ENCODE measurements at places on chromosomes 4 and X. TPM values are rescaled to one million over a fixed set of nuclear protein-coding genes. Genes with fewer than 3 reads are reported as not detected.
A peak's percentile ranks its signal among the peaks of the same experiment; 100 is the strongest.

DNA sequence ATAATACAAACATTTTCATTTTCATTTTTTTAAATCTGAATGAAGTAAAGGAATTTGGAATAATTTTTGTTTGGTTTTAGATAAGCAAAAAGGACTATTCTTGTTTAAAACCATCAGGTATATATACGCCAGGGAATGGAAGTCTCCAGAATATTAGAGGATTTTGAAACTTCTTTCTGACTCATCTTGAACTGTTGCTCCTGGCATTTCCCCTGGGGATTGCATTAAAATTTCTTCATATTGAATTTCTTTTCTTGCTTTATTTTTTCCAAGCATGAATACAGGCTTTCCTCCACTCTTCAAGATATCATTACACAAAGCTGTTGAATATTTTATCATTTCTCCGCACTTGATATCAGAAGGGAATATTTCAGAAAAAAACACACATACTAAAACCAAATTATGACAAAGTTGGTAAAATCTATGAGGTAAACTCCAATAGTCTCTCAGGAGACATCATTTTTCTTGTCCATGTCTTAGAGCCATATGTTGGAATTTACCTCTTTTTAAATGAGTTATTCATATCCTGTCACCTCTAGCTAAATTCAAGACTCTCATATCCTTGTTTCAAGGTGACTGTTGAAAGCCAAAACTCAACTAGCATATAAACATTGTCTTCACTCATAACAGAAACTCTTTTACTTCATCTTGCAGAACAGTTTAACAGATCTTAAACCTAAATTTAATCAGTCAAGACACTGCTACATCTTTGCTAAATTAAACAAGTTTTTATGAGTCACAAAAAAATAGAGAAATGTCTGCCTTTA is 20.7 kb upstream of the CSN1S1 start:
- DNase-seq, result no peak

GRCh38 chr4:76948443-76949275 is 893 bp upstream of the SEPTIN11 start:
- DNase-seq, result peak; percentile 60

- peak; percentile 68 for DNase-seq
These were observed 8.7 kb downstream of the RHOH start for GRCh38 chr4:40205259-40206198.

NUDT6 gene
- 4.8 TPM for total RNA-seq

CXCL5 gene
- not detected for total RNA-seq

FGG gene
- total RNA-seq, result not detected

CCNI gene
- 211 TPM for total RNA-seq

All from activated naive CD4-positive, alpha-beta T cell treated with anti-CD3 and anti-CD28 coated beads for 36 hours (primary cell).